Femur (tissue), 1 donor: ENCODE measurements at places on chromosomes 2 and 18.

- DNase-seq: no peak
Observed at GRCh38 chr18:10139783-10140410, 226.1 kb downstream of the VAPA start.

DNA sequence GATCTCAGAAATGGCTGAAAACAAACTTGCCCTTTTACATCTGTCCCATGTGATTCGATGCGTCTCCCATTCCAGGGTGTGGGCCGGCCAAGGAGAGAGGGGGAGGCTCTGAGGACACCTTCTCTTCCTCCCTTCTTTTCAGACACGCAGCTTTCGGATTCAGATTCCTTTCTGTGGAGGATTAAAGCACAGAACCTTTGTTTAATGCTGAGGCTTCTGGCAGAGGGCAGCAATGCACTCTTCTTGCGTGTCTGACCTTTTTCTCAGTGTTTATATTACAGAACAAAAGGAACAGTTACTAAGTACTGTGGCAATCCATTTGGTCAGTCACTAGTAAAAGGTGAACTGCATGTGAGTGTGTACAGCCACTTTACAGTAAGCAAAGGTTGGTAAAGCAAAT is 268.9 kb upstream of the CCDC68 start:
- DNase-seq: no peak

DNA sequence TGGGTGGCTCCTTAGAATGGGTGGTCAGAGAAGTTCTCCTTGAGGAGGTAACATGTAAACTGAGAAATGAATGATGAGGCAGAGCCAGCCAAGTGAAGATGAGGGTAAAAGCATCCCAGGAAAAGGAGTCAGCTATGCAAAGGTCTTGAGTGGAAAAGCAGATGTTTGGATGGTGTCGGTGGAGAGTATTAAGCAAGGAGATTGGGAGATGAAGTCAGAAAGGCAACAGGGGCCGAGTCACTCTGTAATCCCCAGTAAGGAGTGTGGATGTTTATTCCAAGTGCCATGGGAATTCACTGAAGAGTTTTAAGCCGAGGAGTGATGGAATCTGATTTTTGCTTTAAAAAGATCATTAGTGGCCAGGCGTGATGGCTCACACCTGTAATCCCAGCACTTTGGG is 3.4 kb upstream of the STAMBP start:
- DNase-seq: no peak

- no peak for DNase-seq
Observed at GRCh38 chr18:69365658-69366057, 35.0 kb upstream of the DOK6 start.

- DNase-seq: no peak
Observed at GRCh38 chr2:185373229-185373628, 365.4 kb upstream of the FSIP2 start.

GRCh38 chr18:12744103-12744502 is 41.3 kb downstream of the PSMG2 start:
- no peak for DNase-seq

- peak; percentile 22 for DNase-seq
Observed at GRCh38 chr18:79553154-79553553, 126.4 kb upstream of the CTDP1 start.

- no peak for DNase-seq
Observed at GRCh38 chr18:35491700-35492077, 6.1 kb downstream of the INO80C start.

DNA sequence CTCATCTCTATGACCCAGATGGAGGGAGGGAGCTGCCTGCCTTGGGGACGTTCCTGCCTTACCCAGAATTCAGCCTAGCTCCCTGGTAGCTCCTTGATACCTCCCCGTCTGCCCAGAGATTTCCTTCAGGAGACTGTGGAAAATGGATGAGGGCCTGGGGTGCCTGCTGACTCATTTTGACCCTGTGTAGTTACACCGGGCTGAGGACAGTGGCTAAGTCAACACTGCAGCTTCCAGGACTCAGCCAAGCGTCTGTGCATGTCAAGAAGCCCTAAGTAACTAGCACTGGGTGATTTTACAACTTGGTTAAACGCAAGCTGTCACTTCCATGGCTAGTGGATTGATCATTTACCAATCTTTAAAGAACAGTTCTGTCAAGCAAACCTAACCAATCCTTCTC is 23.3 kb upstream of the EPAS1 start:
- DNase-seq: no peak

GRCh38 chr2:29006092-29006979 is 25.2 kb downstream of the TOGARAM2 start:
- DNase-seq: no peak

GRCh38 chr2:159137511-159138241 is 148.8 kb downstream of the WDSUB1 start:
- DNase-seq: no peak

GRCh38 chr2:74708296-74708695 is 54.2 kb downstream of the SEMA4F start:
- DNase-seq: no peak

- DNase-seq: no peak
Observed at GRCh38 chr2:146451972-146452371, 1392.9 kb upstream of the ACVR2A start.

GRCh38 chr2:24304098-24304497 is 56.2 kb downstream of the ITSN2 start:
- peak; percentile 73 for DNase-seq

DNA sequence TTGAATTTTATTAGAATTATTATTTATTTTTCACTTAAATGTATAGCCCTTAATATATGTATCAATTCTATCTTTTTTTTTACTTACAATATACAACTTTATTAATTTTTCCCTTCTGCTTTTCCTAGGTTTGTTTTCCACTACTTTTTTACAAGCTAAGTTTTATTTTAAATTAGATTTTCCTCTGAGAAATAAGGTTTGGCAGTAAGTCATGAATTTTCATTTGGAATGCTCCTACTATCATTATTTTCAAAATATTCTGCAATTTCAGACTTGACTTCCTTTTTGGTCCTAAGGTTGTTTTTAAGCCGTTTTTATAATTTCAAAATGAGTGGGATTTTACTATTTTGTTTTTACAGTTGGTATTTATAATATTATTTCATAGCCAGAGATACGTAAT is 222.8 kb upstream of the PIEZO2 start:
- no peak for DNase-seq

- DNase-seq: no peak
Observed at GRCh38 chr18:10951631-10952544, 197.5 kb downstream of the PIEZO2 start.

DNA sequence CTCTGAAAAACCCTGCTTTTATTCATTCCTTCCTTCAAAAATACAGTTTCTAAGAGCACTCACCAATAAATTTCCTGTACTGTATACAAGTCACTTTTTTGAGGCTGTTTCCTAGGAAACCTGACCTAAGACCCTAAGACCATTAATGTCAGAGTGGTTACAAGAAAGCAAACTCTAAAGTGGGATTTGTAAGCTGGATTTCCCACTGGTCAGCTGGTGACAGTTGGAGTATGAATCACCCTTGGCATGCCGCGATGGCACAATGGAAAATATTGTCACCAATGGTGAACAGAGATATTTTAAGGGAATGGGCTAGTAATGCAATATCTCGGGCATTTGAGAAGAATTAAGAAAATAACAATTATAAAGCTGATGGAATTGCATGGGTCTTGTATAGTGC is 101.9 kb downstream of the COL3A1 start:
- no peak for DNase-seq

GRCh38 chr2:226408141-226408540 is 391.5 kb downstream of the IRS1 start:
- no peak for DNase-seq

DNA sequence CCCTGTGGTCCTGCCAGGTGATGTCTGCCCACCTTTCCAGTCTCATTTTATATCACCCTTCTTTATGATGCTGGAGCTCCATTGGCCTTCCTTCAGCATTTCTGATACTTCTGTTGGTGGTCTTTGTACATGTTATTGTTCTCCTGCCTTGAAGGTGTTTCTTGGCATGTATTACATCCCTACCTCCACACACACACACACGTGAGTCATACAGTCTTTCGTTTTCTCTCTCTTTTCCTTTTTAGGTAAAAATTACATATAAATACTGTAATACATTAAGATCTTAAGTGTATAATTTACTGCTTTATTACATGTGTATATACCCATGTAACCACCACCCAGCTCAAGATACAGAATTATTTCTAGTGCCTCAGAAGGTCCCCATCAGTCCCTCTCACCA is 10.2 kb upstream of the ADGRF3 start:
- DNase-seq: no peak

DNA sequence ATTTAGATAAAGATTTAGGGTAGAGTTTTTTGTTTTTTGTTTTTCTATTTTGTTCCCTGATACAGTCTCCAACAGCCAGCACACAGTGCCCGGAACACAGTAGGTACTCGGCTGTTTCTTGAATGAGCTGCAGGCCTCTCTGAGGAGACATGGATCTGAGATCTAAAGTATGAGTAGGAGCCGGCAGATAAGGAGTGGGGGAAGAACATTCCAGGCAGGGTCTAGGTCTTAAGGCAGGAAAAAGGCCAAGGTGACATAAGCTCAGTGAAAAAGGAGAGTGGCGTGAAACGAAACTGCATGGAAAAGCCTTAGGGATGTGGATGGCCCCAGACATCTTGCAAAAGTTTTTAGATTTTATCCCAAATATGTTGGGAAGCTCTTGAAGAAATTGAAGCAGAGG is 94.4 kb downstream of the ITGB1BP1 start:
- DNase-seq: no peak

DNA sequence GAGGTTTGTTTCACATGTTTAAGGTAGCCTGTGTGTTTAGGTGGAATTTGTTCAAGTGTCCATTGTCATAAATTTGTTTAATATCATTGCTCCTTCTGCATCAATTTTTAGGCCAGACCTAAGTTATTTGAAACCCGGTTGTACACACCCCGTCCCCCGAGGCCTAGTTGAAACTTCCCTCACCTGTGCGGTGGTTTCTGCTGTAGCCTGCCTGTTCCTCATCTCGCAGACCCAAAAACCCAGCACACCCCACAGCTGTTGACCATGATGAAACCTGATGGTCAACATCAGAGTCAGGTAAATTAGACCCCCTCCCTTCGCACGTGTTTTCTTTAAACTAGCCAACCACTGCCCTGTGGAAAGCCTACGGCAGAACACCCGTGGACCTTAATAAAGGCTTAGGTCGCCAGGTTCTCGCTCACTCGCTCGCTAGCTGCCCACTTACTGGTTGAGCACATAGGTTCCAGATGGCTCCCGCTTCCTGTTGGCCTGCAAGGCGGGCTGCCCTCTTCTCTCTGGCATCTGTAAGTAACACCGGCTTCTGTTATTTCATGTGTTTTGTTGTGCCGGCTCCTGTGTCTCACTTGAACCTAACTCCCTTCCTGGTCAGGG is 64.4 kb downstream of the EML6 start:
- no peak for DNase-seq

- DNase-seq: no peak
Observed at GRCh38 chr2:107336526-107336925, 450.6 kb upstream of the ST6GAL2 start.

DNA sequence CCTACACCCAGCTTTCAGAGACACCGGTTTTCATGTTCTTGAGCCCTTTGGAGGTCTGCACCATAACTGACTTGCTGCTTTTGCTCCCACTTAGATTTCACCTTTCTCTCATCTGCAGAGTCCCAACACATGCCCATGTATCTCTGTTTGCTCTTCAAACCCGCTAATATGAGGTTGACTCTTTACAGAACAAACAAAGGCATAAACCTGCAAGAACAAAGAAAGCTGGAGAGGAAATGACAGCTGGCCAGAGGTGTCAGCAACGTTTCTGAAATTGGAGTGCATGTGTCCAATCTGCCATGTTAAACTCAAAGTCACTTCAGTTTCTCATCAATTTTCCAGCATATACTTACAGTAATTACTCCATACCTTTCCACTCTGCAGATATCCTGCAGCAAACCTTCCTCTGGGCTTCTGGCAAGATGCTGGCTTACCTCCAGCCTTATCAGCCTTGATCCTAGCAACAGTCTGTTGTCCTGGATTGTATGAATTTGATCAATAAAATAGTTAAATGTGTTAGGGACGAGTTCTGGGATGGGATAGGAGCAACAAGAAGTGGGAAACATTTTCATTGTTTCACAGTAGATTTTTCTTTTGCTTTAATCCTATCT is 157.4 kb downstream of the FHOD3 start:
- DNase-seq: no peak

- DNase-seq: peak; percentile 47
Observed at GRCh38 chr2:151363709-151364108, 6.3 kb downstream of the TNFAIP6 start.

- no peak for DNase-seq
Observed at GRCh38 chr2:218895759-218896500, 15.3 kb downstream of the WNT10A start.

DNA sequence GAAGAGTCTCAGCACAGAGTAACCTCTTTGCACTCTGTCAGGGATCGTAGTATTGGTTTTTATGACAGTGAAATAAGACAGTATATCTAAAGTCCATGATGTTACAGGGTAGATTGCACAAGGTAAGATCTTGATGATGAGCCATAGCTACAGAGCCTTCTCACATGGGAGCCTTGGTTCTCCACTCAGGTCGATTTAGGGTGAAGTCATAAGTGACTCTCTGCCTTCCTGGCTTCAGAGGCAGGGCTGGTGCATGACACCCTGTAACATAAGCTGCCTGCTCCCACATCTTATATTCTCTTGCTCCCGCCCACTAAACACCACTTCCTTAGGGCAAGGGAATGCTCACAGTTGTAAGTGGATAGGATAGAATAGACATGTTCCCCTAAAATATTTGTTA is 13.3 kb downstream of the DAPL1 start:
- DNase-seq: no peak

- DNase-seq: no peak
Observed at GRCh38 chr2:229708335-229708734, 6.0 kb downstream of the DNER start.

GRCh38 chr2:235868224-235868623 is 300.0 kb downstream of the GBX2 start:
- DNase-seq: no peak

DNA sequence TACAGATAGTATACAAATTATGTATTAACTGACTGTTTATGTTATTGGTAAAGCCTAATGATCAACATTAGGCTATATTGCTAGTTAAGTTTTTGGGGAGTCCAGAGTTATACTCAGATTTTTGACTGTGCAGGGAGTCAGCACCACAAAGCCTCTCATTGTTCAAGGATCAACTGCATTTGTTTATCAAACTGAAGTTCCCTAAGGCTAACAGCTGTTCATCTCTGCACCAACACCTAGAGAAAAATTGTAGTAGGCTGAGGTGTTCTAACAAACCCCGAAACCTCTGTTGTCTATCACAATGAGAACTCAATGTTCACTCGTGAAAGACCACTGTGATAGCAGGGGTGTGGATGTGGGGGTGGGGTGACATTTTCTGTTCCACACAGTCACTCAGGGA is 97.7 kb downstream of the HNMT start:
- no peak for DNase-seq

- DNase-seq: no peak
Observed at GRCh38 chr2:24844023-24844685, 50.9 kb downstream of the CENPO start.
